A549 treated with Mapracorat at 1 μM for 4 hours (cell line): ENCODE measurements at places on chromosomes 1 and 21. TPM values are rescaled to one million over a fixed set of nuclear protein-coding genes. Genes with fewer than 3 reads are reported as not detected.

The KCNK1 gene
- total RNA-seq = 15.8 to 25.2 TPM (median 18.4 TPM) in 5 replicates

The AP4B1 gene
- 8.1 to 9.3 TPM (median 8.7 TPM) in 5 replicates for total RNA-seq

The AADACL3 gene
- total RNA-seq = not detected in 5 replicates

The KCNJ9 gene
- not detected in 5 replicates for total RNA-seq

The FMO1 gene
- not detected in 5 replicates for total RNA-seq

The CNKSR1 gene
- 0.15 to 0.58 TPM (median 0.32 TPM) in 4 of 5 replicates, not detected in the other for total RNA-seq

The SLC30A10 gene
- total RNA-seq = 0.06 to 0.10 TPM (median 0.09 TPM) in 3 of 5 replicates, not detected in the others

The HAPLN2 gene
- 0.17 to 0.18 TPM in 2 of 5 replicates, not detected in the others for total RNA-seq

The HSD11B1 gene
- 0.39 to 0.63 TPM (median 0.43 TPM) in 5 replicates for total RNA-seq

The ACBD3 gene
- total RNA-seq = 22.7 to 27.2 TPM (median 25.1 TPM) in 5 replicates

The TFAP2E gene
- 0.31 to 0.83 TPM (median 0.58 TPM) in 5 replicates for total RNA-seq

The NIBAN1 gene
- 0.81 to 1.3 TPM (median 0.90 TPM) in 5 replicates for total RNA-seq

The SLFNL1 gene
- 0.04 TPM in 1 of 5 replicates, not detected in the others for total RNA-seq

The CLDN17 gene
- total RNA-seq = not detected in 5 replicates

The KRTAP12-2 gene
- total RNA-seq = not detected in 5 replicates

The GNAT2 gene
- 0.13 to 0.17 TPM (median 0.17 TPM) in 3 of 5 replicates, not detected in the others for total RNA-seq

The WNT3A gene
- total RNA-seq = 0.04 to 0.06 TPM in 2 of 5 replicates, not detected in the others

The ASTN1 gene
- total RNA-seq = not detected in 5 replicates

The SELL gene
- 0.13 to 0.65 TPM (median 0.19 TPM) in 4 of 5 replicates, not detected in the other for total RNA-seq

The SMCP gene
- total RNA-seq = not detected in 5 replicates

The ZNF670 gene
- 3.3 to 4.4 TPM (median 3.5 TPM) in 5 replicates for total RNA-seq

The ZSWIM5 gene
- total RNA-seq = 0.40 to 0.55 TPM (median 0.46 TPM) in 5 replicates

The SSX2IP gene
- 9.5 to 13.3 TPM (median 11.9 TPM) in 5 replicates for total RNA-seq

The FMO5 gene
- 0.10 to 0.45 TPM (median 0.20 TPM) in 5 replicates for total RNA-seq

The TBX15 gene
- 0.03 to 0.08 TPM (median 0.07 TPM) in 4 of 5 replicates, not detected in the other for total RNA-seq

The PCNT gene
- total RNA-seq = 12.3 to 16.7 TPM (median 15.3 TPM) in 5 replicates

The MAP3K7CL gene
- 1.1 to 2.7 TPM (median 2.0 TPM) in 5 replicates for total RNA-seq

The TMEM9 gene
- 77.1 to 91.6 TPM (median 86.5 TPM) in 5 replicates for total RNA-seq

The FMO2 gene
- total RNA-seq = not detected in 5 replicates

The SPATC1L gene
- total RNA-seq = 0.15 to 0.42 TPM (median 0.27 TPM) in 5 replicates

The CFAP74 gene
- 0.06 TPM in 1 of 5 replicates, not detected in the others for total RNA-seq

The FMOD gene
- not detected in 5 replicates for total RNA-seq
